Stimulated activated CD4-positive, alpha-beta T cell treated with anti-CD3 and anti-CD28 coated beads, Interleukin-1b, Interleukin-23, amount 100 ng/mL, for 4 hours (primary cell): ENCODE measurements at places on chromosomes 5 and 9.

DNA sequence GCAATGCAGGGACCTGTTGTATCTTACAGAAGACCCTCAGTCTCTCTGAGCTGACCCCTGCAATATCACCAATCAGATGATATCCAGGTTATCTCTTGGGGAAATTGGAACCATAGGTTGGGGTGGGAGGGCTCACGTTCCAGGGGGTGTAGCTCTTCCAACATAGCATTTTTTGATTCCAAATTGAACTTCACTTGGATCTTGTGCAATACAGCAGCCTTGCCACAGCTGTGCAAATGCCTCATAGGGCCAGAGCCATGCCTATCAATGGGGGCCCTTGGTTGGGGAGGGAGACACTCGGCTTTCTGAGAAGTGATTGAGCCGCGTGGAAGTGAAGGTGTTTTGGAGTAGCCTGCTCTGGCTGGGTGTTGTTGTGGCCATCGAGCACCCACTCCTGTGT lies 117.2 kb upstream of the PITX1 start:
- DNase-seq = no peak

DNA sequence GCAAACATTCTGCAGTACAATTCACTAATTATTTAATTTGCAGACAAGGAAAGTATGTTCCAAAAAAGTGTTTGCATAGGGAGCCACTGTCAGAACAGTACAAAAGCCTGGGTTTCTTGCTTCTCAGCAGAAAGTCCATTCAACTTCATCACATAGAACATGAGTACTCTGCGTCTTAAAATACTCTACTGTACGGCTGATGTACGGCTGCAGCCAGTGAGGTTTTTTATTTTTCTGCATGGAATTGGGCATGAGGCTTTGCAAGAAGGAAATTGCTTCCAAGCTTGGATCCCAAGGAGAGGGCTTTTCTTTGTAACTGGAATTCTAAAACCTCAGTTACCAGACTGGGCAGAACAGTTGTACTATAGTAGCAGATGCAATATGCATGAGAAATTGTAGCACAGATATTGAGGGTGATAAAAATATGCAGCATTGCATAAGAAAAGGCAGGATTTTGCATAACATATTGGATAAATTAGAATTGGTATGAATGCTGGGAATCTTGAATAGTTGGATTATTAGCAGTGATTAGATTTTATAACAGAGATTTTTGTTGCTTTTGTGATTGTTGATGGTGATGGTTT lies 178.1 kb upstream of the CDH9 start:
- DNase-seq = no peak

- no peak for DNase-seq
Observed at GRCh38 chr9:7402334-7403027, 397.1 kb downstream of the DMAC1 start.

DNA sequence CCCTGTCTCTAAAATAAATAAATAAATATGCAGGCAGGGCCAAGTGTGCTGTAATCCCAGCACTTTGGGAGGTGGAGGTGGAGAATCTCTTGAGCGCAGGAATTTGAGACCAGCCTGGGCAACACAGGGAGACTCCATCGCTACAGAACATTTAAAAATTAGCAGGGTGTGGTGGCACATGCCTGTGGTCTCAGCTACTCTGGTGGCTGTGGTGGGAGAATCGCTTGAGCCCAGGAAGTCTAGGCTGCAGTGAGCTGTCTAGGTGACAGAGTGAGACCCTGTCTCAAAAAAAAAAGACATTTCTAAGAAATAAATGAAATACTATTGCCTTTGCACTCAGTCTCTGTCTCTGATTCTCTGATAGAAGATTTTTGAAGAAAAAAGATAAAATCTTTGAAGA lies 1.2 kb upstream of the PCDHGA10 start:
- no peak for DNase-seq

DNA sequence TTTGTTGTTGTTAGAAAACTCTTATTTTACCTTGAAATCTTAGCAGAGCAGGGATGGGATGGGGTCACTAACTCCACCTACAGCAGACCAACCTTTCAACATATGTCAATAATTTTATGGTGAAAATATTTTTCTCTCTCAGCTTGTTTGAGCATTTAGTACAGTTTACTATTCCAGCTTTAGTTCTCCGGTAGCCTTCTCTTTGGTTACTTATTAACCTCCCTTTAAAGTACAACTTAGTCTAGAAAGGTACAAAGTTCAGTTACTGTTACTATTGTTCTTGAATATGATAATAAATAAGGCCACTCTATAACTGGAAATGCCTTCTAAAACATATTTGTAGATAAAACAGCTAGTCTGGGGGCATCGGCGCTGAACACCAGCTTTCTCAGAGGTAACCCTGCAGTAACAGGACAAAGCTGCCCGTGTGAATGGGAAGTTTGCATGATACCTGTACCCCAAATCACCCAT lies 233.3 kb downstream of the PCSK1 start:
- DNase-seq = no peak

DNA sequence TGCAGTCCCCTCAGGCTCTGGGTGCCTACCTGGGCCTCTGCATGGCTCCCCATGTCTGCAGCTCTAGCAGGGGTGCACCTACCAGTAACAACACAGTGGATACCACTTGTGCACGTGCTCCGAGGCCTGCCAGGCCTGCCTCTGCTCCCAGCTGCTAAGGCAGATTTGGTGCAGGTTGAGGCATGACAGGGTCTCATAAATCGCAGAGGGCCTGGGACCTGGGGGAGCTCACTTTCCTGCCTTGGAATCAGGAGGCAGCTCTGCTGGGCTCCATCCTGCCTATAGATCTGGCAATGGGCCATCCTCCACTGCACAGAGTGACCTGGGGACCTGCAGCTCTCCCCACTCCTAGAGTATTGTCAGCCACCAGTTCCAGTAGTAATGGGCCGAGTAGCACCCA lies 121.9 kb upstream of the CXCL14 start:
- no peak for DNase-seq

DNA sequence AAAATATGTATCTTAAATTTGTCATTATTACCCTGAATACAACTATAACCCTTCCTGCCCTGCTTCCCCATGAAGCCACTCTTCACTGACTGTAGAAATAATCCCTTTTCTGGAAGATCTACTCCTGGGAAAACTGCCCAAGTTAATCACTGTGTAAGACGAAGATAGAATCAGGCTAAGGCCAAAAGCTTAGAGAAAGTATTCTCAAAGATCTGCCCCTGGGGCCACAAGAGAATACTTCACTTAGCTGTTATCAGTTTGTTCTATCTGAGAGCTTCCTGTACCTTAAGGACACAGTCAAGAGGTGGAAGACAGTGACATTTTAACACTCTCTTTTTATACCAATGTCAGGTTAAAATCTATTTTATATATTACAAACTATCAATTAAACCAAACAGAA lies 33.8 kb downstream of the RNF145 start:
- no peak for DNase-seq
